Memory B cell (primary cell): ENCODE measurements at places on chromosomes 2 and 18.

- DNase-seq: no peak
Measured at GRCh38 chr2:65885266-65885665, 452.9 kb upstream of the SPRED2 start.

DNA sequence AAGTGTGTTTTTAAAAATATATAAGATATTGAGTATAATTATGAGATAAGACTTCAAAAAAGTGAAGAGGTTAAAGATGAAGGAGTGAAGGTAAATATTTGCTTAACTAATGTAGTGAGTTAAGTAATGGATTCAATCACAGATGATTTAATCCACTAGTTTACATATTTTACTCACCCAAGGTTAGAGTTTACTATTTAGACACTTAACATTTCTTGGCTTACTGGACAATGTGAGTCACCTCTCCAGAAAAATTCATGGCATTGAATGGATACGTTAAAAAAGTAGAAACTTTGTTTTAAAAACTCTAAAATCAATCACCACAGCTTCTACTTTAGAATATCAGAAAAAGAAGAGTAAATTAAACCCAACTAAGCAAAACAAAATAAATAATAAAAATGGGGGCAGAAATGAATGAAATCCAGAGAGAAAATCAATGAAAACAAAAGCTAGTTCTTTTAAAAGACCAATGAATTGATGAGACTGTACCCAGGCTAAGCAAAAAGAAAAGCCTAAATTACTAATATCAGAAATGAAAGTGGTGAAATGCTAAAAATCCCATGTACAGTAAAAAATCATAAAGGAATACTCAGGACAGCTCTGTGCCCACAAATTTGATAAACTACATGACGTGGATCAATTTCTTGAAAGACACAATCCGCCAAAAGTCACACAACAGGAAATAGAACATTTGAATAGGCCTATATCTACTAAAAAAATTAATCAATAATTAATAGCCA lies 1.9 kb upstream of the HMSD start:
- no peak for DNase-seq

DNA sequence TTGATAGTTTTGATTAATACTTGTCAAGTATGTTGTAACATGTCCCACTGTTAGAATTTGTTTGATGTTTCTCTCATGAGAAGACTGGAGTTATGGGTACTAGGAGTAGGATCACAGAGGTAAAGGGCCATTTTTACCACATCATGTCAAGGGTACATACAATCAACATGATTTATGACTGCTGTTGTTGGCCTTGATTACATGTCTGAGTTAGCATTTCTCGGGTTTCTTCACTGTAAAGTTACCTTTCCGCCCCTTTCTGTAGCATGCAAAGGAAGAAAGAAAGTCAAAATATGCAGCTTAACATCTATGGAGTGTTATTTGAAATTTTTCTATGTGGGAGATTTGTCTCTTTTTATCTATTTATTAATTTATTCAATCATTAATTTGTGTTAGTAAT lies 1456.4 kb downstream of the SUCLG1 start:
- no peak for DNase-seq

- DNase-seq: no peak
Measured at GRCh38 chr2:117684919-117685318, 129.6 kb upstream of the DDX18 start.

GRCh38 chr18:8813611-8814010 lies 108.3 kb downstream of the MTCL1 start:
- DNase-seq: no peak

DNA sequence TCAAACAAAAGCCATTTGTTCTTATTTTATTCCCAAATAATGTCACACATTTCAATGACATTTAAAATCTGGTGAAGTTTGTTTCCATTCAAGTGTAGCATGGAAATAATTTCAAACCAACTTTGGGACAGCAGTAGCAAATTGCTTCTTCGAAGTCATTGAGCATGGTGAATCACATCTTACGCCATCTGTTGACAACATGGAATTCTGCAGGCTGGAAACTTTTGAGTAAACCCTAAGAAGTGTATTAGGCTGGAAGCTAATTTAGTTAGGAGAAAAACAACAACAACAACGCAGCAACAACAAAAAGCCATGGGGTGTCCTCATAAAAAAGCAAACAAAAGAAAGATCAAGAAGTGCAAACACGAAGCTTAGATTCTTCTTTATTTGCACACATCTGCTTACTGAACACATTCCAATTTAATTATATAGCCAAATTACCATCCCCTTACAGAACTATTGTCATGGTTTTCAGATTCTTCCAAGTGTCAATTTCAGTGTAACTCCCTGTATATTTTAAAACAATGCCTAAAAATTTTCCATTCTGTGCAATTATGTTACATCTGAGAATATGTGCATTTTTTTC lies 659.0 kb upstream of the CDH7 start:
- DNase-seq: no peak

DNA sequence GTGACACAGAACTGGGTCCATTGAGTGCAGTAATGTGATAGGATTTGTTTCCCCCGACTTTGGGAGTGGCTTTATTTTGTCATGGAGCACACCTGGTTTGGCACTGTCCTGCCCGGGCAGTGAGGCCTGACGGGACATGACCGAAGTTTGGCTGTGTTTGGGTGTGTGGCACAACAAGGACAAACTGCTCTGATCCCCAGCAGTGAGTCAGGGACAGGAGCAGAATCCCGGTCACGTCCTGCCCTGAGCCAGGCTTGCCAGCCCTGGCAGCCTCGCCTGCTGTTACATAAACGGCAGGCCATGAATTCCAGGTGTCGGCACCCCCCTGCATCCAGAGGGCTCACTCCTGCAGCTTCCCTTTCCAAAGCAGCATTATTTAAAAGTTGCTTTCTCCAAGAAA lies 45.7 kb downstream of the IMPA2 start:
- DNase-seq: no peak

DNA sequence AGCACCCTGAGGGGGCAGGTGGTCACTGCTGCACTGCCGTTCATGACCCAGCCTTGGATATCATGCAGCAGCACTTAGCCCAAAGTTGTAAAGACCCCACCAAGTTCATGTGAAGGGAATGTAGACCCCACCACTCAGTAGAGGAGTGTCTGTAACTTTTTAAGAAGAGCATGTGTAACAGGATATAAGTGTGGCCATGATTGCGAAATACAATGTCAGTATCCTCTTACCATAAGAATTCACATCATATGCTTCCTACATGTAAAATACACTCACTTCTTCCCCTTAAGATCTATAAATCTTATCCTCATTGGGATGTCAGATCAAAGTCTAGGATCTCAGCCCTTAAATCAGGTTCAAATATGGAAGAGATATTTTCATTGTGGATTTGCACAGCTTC lies 276.9 kb downstream of the PTPRM start:
- DNase-seq: no peak

- DNase-seq: no peak
Measured at GRCh38 chr18:35991696-35992095, 19.2 kb downstream of the RMP24 start.

DNA sequence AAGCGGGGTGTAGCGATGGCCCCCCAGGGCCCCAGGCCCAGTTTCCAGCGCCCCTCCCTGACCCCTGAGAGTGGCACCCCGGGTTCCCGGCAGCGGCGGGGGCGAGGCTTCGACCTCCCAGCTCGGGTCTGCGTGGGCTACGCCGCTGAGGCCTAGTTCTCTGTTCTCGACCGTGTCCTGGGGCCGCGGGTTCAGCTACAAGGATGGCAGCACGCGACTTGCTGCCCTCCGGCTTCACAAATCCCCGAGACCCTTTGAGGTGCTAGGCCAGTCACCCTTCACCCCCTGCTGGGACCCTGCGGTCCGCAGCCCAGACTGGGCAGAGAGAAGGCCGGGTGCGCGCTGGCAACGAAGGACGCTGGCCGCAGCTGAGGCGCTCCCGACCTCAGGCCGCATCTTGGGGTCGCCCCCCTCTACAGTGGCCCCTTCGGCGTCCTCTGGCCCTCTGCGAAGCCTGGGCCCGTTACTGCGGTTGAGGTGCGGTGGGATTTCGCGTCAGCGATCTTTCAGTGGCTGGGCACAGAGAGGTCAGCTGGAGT lies 1.2 kb downstream of the OTX1 start:
- DNase-seq: no peak

- no peak for DNase-seq
Measured at GRCh38 chr18:68699043-68699442, 15.9 kb downstream of the TMX3 start.

DNA sequence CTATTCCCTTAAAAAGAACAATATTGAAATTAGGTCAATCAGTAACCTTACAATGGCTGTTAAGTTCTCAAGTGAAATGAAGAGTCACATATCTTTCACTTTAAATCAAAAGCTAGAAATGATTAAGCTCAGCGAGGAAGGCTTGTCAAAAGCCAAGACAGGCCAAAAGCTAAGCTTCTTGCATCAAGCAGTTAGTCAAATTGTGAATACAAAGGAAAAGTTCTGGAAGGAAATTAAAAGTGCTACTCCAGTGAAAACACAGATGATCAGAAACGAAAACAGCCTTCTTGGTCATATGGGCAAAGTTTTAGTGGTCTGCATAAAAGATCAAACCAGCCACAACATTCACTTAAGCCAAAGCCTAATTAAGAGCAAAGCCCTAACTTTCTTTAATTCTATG lies 402.6 kb upstream of the ZEB2 start:
- no peak for DNase-seq

DNA sequence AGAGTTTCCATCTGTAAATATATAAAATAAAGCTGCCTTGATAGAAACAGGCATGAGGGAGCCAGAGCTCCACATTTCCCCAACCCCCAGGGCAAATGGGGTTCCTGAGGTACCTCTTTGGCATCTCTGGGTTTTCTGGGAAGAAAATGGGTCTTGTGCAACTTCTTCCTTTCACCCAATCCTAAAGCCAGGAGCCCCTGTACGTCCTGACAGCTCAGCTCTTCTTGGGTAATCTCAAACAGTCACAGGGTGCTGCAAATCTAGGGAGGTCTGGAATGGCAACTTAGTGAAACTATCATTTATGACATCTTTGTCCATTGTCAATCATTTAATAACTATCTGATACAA lies 36.6 kb upstream of the STAT1 start:
- DNase-seq: no peak

DNA sequence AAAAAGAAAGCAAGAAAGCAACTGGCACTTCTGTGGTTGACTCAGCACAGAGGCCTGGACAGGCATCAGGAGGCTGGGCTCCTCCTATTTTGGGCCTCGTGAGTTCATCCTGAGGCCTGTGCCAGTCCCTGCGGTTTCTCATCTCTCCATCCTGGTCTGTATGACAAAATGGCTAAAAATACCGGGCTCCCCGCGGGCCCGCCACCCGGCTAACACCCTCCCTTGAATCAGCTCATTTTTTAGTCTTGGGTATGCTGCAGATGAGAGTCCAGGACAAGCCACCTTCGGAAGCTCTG lies 62.3 kb upstream of the YWHAQ start:
- DNase-seq: no peak

DNA sequence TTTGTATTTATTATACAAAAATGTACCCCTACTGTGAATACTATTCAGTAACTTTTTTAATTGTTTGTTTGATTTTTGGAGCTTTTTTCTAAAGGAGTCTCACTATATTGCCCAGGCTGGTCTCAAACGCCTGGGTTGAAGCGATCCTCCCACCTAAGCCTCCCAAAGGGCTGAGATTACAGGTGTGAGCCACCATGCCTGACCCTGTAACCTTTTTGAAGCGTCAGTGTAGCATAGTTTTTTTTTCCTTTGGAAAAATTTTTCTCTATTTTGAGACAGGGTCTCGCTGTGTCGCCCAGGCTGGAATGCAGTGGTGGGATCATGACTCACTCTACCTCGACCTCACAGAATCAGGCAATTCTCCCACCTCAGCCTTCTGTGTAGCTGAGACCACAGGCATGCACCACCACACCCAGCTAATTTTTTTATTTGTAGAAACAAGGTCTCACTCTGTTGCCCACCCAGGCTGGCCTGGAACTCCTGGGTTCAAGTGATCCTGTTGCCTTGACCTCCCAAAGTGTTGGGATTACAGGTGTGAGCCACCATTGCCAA lies 2.0 kb downstream of the GMCL1 start:
- no peak for DNase-seq

GRCh38 chr2:6931753-6932152 lies 14.5 kb downstream of the RNF144A start:
- no peak for DNase-seq

- DNase-seq: no peak
Measured at GRCh38 chr2:190308031-190308430, 11.6 kb downstream of the HIBCH start.

GRCh38 chr18:49562481-49563129 lies 748 bp downstream of the LIPG start:
- DNase-seq: no peak

DNA sequence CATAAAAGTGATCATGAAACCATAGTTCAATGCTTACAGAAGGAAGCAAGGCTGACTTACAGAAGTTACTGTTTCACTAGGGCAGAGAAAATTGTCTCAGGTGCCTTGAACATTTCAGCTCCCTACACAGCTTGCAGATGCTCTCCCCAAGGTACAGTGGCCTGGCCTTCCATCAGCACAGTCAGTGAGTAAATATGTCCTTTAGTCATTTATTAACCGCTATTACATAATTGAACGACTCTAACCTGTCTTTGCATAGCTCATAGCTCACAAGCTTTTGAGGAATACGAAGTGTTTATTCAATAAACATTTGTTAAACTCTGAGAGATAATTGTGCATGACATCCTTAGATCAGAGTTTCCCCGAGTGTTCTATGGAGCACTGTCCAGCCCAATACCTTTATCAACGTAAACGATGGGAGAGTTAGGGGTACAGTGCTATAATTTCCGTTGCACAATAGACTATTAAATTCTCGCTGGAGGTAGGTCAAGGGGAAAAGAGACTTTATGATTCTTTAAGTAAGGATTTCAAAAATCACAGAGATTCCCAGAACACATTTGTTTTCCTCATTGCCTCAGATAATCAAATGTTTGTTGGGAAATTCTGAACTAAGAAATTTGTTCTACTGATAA lies 677.8 kb downstream of the TSN start:
- DNase-seq: no peak

GRCh38 chr2:190318931-190319554 lies 583 bp downstream of the HIBCH start:
- no peak for DNase-seq

DNA sequence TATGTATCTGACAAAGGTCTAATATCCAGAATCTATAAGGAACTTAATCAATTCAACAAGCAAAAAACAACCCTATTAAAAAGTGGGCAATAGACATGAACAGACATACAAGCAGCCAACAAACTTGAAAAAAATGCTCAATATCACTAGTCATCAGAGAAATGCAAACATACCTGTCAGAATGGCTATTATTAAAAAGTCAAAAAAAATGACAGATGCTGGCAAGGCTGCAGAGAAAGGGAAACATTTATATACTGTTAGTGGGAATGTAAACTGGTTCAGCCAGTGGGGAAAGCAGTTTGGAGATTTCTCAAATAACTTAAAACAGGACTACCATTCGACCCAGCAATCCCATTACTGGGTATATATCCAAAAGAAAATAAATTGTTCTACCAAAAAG lies 21.6 kb downstream of the SESTD1 start:
- DNase-seq: no peak

GRCh38 chr18:25077038-25077943 lies 274.7 kb downstream of the ZNF521 start:
- DNase-seq: no peak
